ENCODE measurements at places on chromosomes 13 and 19.

- DNase-seq = no peak
These were observed 3.0 kb downstream of the HSPBP1 start for GRCh38 chr19:55276720-55277430.

DNA sequence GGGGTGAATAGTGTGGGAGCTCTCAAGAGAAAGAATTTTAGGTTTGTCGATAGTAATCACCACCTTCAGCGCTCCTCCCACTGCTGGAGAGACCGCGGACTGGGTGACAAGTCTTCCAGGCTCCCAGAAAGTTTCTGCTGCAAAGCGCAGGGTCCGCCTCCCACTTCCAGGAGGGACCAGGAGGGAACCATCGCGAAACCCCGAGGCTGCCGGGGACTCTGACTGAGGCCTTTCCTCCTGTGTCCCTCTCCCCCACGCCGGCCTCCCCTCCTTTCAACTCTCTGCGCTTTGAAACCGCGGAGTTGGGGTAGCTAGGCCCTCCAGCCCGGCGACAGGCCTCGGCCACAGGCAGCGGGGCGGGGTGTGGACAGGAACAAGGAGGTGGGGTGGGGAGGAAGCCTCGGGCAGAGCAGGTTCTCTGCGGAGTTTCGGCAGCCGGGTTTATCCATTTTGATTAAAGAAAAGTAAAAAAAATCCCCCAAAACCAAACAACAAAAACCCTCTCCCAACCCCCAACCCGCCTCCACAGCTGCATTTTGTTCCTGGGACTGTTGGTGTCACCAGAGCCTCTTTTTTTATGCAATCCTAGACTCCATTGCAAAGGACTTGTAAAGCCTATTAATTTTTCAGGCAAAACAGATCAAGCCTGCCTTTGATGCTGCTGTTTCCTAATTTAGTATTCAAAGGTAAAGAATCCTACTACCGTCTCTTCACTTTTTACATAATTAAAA, 157.2 kb downstream of the TM9SF2 start:
- peak; percentile 73 for DNase-seq

GRCh38 chr19:36916991-36917390, 859 bp downstream of the ZNF568 start:
- peak; percentile 1 for DNase-seq

GRCh38 chr19:16425993-16426392, 45.8 kb downstream of the EPS15L1 start:
- DNase-seq = no peak

- DNase-seq = no peak
These were observed 42.7 kb downstream of the KLF5 start for GRCh38 chr13:73101351-73102007.

GRCh38 chr19:55304279-55304978, 20.6 kb downstream of the BRSK1 start:
- no peak for DNase-seq

GRCh38 chr19:38031423-38031770, 124.4 kb downstream of the SIPA1L3 start:
- peak; percentile 63 for DNase-seq

DNA sequence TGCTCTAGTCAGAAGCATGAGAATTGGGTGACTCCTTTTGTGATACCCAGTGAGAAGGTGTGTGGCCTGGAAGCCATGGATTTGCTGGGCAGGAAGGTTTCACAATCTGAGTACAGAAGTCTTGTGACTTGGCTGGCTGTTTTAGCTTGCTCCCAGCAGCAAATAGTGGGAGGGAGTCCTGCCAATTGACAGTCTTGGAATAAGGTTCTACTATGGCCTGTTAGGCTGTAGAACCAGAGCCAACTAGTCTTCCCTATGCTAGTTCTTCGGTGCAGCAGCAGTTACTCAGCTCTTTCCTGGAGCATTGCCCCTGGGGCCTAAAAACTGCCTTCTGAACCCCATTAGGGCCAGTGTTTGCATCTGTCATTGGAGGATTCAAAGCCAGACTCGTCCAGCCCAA, 1935.4 kb upstream of the PCDH20 start:
- DNase-seq = no peak

- DNase-seq = no peak
These were observed 432.7 kb downstream of the FOXO1 start for GRCh38 chr13:40233731-40234195.

Data from fibroblast of upper back skin (primary cell).